ENCODE measurements at places on chromosomes 4 and X. TPM values are rescaled to one million over a fixed set of nuclear protein-coding genes. Genes with fewer than 3 reads are reported as not detected.

- H3K4me1 ChIP-seq, result peaks cover 53% of the 10 kb centered on the region
- no peak for DNase-seq
- H3K4me3 ChIP-seq, result no peak overlapping the region
- no peaks in the 10 kb centered on the region for H3K36me3 ChIP-seq
These were observed 27.6 kb downstream of the FGFRL1 start for GRCh38 chr4:1038948-1039492.

- H3K27me3 ChIP-seq, result no peaks in the 10 kb centered on the region
- DNase-seq, result no peak
- no peaks in the 10 kb centered on the region for H3K4me1 ChIP-seq
These were observed 176.0 kb downstream of the LDB2 start for GRCh38 chr4:16722416-16722815.

GRCh38 chr4:182245541-182246215 lies 2.5 kb downstream of the TENM3 start:
- DNase-seq, result no peak

DNA sequence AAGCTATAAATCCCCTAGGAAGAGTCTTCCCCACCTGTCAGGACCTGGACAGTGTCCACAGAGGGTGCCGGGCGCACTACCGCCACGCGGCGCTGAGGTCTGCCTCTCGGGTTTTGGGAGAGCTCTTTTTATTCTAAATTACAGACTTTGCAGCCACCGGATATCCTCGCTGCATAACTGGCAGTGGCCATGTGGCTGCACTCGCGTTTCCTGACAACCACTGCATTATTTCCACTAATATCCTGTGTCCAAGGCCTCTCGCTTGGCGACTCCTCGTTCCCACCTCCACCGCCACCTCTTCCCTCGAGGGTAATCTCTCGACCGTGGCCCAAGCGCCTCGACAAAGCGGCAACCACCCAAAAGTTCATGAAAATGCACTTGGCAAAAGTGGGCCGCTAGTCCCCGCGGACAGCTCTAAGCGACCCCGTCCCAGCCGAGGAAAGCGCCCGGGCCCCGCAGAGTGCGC lies 512 bp upstream of the TMEM131L start:
- DNase-seq, result no peak
- no peaks in the 10 kb centered on the region for H3K27me3 ChIP-seq
- H3K36me3 ChIP-seq, result no peaks in the 10 kb centered on the region
- peaks cover 44% of the 10 kb centered on the region for H3K4me1 ChIP-seq
- H3K4me3 ChIP-seq, result peak overlapping the region; percentile 86
- peak overlapping the region; percentile 81 for H3K27ac ChIP-seq

DNA sequence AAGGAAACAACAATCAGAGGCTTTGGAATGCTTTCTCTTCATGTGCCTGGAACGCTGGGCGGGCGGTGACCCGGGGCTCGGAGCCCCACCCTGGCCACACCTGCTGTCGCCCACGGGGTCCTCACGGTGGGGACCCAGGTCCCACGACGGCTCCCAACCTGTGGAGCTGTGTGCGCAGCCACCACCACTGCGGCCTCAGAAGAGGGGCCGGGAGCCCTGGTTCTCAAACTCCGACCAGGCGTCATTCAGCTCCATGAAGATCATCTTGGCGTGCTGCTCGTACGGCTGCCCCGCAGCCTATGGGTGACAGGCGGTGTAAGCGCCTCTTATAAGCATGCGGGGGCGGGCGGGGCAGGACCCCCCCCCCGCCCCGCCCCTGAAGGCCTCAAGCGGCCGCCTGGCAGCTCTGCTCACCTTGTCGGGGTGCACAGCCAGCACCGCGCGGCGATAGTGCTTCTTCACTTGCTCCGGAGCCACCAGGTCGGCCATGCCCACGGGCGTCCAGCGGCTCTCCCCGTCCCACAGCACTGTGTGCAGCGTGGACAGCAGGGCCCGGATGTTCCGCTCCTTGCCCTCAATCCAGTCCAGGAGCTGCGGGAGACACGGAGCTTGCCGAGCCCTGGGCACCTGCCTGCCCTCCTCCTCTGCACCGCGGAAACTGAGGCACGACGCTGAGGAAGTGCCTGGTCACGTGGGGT lies 23.7 kb upstream of the CPLX1 start:
- H3K27me3 ChIP-seq, result no peaks in the 10 kb centered on the region
- DNase-seq, result no peak
- no peak overlapping the region for H3K27ac ChIP-seq
- H3K36me3 ChIP-seq, result no peaks in the 10 kb centered on the region
- H3K4me1 ChIP-seq, result peaks cover 9% of the 10 kb centered on the region

DNA sequence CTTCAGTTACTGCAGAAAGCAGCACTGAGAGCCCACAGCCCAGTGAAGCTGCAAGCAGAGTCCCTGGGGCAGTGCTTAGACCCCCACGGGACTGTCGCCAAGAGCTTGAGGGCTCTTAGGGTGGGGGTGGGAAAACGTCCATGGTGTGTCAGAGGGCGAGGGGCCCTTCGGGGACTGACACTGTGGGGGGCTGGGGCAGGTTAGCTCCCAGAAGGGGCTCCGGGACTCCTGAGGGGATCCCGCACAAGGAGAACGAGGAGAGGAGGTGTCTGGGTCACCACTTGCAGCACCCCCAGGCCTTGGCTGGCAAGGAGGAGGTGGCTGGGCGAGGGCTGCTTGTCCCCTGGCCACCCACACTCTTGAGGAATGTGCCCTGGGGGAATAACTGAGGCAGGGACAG lies 20.8 kb downstream of the NAT8L start:
- no peaks in the 10 kb centered on the region for H3K36me3 ChIP-seq
- H3K4me1 ChIP-seq, result no peaks in the 10 kb centered on the region
- no peak overlapping the region for H3K4me3 ChIP-seq
- no peak for DNase-seq

GRCh38 chrX:79035421-79035820 lies 90.2 kb downstream of the P2RY10 start:
- no peak overlapping the region for H3K27ac ChIP-seq
- no peaks in the 10 kb centered on the region for H3K36me3 ChIP-seq

DNA sequence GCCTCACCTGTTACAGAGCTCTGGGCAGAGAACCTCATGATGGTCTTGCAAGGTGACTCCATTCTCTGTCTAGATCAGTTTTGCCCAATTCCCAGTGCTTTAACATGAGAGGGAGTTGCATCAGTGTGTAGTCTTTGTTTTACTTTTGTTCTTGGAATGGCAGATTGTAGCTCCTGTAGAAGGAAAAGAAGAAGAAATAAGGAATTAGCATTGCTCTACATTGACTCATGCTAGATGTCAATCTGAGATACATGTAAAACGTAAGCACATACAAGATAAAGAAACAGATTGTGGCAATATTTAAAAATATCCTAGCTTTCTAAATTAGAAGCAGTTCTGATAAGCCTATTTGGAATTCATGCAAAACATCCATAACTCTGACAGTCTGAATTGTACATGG lies 16.0 kb upstream of the PPEF1 start:
- H3K36me3 ChIP-seq, result no peaks in the 10 kb centered on the region
- H3K27me3 ChIP-seq, result no peaks in the 10 kb centered on the region
- DNase-seq, result no peak
- H3K27ac ChIP-seq, result no peak overlapping the region
- no peaks in the 10 kb centered on the region for H3K4me1 ChIP-seq
- no peak overlapping the region for H3K4me3 ChIP-seq

Gene PPP4R3C
- total RNA-seq, result not detected

Gene SLC26A1
- 2.9 TPM for total RNA-seq

Gene MSANTD1
- total RNA-seq, result 0.49 TPM

Gene ZCCHC18
- 1.2 TPM for total RNA-seq
